Activated CD4-positive, alpha-beta T cell treated with anti-CD3 and anti-CD28 coated beads, Interleukin-2, amount 10 ng/mL, durations not matched to agents 24 days and 14 days (primary cell): ENCODE measurements at places on chromosomes 4 and X. TPM values are rescaled to one million over a fixed set of nuclear protein-coding genes. Genes with fewer than 3 reads are reported as not detected.

DNA sequence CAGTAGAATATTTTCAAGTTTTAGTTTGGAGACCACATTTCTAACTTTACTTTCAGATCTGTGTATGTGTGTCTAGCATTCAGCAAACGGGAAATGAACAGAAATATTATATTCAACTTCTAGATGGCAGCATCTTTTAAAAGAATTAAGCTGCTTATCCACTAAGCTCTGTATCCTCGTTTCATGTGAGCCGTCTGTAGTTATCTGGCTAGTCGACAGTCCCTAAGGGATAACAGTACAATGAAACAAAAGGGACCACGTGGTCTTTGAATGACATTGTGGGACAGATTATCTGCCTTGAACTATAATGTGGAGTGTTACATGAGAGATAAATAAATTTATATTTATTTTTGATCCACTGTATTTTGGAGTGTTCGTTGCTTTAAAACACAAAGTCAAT is 35.8 kb upstream of the PRSS12 start:
- no peak for DNase-seq
- H3K27ac ChIP-seq: no peak overlapping the region
- H3K27me3 ChIP-seq: no peaks in the 10 kb centered on the region
- no peak overlapping the region for H3K4me3 ChIP-seq
- H3K4me1 ChIP-seq: no peaks in the 10 kb centered on the region

SPANXN3 gene
- not detected in 2 replicates for total RNA-seq

GRCh38 chr4:36388710-36389109 is 107.3 kb downstream of the DTHD1 start:
- no peak overlapping the region for H3K4me3 ChIP-seq
- H3K36me3 ChIP-seq: no peaks in the 10 kb centered on the region
- no peaks in the 10 kb centered on the region for H3K27me3 ChIP-seq
- no peak for DNase-seq
- peaks cover 22% of the 10 kb centered on the region for H3K4me1 ChIP-seq
- H3K27ac ChIP-seq: no peak overlapping the region

- no peaks in the 10 kb centered on the region for H3K27me3 ChIP-seq
- no peak overlapping the region for H3K4me3 ChIP-seq
- no peaks in the 10 kb centered on the region for H3K36me3 ChIP-seq
- no peaks in the 10 kb centered on the region for H3K4me1 ChIP-seq
- H3K27ac ChIP-seq: no peak overlapping the region
These were observed 169.9 kb upstream of the HAND2 start for GRCh38 chr4:173699841-173700475.

DNA sequence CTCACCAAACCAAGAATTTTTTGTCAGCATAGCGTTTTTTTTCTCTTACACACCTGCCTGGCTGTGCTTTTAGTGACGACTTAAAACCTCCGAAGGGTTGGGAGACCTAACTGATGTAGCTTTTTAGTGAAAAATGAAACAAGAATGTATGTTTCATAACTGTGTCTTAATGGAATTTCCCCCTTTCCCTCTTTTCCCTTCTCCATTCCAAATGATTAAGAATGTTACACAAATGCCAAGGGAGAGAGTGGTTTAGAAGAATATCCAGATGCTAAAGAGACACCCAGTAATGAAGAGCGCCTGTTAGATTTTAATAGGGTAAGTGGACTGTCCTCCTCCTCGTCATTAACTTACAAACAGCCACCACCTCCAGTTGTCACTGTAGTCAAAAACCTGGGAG is 33.2 kb upstream of the TBC1D14 start:
- H3K27me3 ChIP-seq: no peaks in the 10 kb centered on the region
- H3K36me3 ChIP-seq: peaks cover 47% of the 10 kb centered on the region
- peaks cover 7% of the 10 kb centered on the region for H3K4me1 ChIP-seq

TASL gene
- 4.2 and 5.1 TPM in 2 replicates for total RNA-seq

IL2 gene
- total RNA-seq: 965 and 976 TPM in 2 replicates
